Tibial nerve (tissue), 4 donors: ENCODE measurements at places on chromosomes 3 and 15.

DNA sequence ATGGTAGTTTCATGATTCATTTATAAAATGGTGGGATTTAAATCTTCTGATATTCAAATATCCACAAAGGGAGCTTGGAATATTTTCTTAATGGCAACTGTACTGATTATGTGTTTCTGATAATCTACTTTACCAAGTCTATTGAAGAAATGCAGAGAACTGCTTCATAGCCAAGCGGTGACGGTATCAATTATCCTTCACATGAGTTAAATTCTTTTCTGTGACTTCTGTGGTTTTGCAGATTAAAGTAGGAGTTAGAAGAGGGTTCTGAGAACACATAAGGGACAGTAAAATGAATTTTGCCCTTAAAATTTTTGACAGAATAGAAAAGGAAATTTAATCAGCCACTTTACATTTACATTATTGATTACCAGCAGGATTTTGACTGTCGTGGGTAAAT is 563.2 kb downstream of the GBE1 start:
- DNase-seq: no peak

- DNase-seq: no peak
These were observed 33.5 kb upstream of the HES1 start for GRCh38 chr3:194102436-194102835.

- DNase-seq: no peak
These were observed 21.7 kb downstream of the CCR9 start for GRCh38 chr3:45907769-45908705.

GRCh38 chr15:66572146-66572545 is 6.3 kb upstream of the LCTL start:
- no peak for DNase-seq

GRCh38 chr3:102747611-102748010 is 312.8 kb downstream of the ZPLD1 start:
- no peak for DNase-seq
